ENCODE measurements at places on chromosomes 7 and 10.

DNA sequence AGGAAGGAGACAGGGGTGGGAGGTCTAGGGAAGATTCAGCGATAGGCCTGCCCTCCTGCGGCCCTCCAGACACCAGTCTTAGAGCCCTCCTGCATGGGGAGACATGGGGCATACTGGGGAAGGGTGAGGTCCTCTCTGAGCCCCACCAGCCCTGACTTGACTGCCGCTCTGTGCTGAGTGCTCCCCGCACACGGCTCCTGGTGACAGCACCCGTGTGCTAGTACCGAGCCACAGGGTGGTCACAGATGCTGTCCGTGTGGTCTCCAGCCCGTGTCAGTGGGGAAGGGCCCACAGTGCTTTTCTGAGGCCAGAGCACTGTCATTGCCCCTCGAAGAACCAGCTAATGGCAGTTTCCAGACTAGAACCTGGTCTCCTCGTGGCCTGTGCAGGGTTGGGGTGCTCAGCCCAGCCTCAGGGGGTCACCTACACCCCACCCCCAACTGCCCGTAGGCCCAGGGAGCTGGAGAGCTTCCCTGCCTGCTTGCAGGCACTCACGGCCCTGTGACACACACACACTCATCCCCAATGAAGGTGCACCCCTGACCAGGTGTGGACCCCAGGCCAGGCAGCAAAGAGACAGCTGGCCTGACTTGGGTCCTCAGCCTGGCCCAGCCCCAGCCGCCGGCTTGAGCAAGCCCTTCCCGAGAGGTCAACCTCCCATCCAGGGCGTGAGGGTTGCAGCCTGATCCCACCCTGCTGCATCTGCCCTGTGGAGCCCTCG is 86.0 kb upstream of the RET start:
- no peak for DNase-seq

DNA sequence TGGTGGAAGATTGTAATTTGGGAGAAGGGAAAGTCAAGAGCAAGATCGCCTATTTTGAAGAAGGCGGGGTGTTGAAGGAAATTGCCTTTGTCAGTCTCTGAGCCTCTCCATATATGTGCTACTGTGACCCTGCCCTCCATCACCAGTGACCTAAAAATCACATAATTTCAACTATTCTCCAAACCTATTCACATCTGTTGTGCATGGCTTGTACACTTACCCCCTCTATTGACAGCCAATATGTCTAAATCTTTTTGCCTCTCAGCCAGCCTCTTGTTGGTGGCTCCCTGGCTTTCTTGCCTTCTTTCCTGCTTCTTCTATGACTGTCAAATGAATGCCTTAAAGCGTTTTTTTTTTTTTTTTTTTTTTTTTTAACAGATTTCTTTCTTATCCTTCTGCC is 295.6 kb downstream of the AUTS2 start:
- no peak for DNase-seq

DNA sequence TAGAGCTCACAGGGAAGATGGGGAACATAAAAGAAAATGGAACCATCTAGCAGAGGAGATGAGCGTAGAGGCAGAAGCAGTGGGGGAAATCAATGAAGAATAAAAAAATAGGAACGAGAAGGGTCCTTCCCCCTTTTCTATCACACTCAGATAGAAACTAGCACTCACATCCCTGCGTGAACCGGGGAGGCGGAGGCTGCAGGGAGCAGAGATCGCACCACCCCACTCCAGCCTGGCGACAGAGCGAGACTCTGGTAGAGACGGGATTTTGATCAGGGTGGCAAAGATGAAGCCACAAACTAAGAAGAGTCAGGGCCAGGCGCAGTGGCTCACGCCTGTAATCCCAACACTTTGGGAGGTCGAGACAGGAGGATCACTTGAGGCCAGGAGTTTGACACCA is 64.7 kb upstream of the ECHDC3 start:
- no peak for DNase-seq

DNA sequence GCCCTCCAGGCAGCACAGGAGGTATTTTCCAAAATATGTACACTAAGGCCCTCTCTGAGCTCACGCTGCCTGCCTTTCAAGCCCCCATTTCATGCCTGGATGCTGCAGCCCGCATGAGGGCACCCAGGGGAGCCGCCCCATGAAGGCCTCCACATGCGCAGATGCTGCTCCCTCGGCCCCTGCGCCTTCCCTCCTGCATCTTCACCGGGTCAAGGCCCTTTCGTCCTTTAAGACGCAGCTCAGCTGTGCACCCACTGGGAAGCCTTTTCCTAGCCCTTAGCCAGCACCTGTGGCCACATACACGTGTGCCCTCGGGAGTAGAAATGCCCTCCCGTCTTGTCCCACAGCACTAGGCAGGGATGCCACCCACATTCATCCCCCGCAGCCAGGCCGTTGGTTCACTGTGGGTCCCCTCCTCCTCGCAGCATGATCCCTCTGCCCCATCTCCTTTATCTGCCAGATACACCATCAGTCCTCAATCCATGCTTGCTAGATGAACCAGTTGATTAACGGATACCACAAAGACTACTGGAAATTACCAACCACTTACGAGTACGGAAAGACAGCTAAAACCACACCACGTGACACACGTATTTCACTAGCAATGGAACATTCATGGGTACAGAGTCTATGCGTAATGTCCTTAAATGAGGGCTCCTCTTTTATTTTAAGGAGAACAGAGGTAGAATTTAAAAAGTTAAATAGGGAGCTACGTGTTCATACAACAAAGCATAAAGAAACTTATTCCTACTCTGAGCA is 278.0 kb downstream of the TNS3 start:
- DNase-seq, result no peak

DNA sequence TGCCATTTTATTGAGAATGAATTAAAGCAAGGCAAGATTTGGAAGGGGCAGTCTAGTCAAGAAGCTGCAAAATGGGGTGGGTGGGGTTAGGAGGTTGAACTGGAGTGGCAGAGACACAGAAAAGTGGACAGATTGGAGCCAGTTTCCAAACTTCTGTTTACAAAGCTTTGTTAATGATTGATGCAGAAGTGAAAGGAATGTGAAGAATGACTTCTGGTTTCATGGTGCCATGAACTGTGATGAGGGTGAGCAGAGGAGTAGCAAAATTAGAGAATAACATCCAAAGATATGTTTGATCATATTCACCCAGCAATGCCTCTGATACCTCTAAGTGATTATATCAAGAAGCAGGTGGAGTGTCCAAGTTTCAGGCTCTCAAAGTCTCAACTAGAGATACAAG is 1118.0 kb upstream of the C7orf33 start:
- DNase-seq, result no peak

DNA sequence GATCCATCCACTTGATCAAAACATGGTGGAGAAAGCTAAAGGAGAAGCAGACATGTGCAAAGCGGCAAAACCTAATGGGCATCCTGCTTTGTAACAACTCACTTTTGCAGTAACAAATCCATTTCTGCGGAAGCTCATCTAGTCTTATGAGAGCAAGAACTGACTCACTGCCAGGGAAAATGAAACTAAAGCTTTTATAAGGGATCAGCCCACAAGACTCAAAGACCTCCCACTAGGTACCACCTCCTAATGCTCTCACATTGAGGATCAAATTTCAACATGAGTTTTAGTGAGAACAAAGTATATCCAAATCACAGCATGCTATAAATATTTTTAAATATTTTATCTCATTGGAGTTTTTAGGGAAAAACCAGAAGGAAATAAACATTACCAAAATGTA is 120.1 kb upstream of the GNAI1 start:
- no peak for DNase-seq

DNA sequence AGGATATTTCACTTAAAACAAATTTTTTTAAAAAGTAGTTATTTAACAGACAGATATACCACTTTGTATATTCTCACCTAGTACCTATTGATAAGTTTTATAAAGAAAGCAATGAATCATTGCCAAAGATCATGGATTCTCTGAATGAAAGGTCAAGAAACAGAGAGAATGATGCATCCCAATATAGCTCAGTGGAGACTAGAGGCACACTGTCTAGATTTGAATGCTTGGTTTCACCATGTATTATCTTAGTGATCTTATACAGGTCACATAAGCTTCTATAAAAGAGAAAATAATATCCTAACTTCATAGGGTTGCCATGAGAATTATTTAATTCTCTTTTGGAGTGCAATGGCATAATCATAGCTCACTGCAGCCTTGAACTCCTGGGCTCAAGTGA is 87.0 kb upstream of the LRRN3 start:
- no peak for DNase-seq

DNA sequence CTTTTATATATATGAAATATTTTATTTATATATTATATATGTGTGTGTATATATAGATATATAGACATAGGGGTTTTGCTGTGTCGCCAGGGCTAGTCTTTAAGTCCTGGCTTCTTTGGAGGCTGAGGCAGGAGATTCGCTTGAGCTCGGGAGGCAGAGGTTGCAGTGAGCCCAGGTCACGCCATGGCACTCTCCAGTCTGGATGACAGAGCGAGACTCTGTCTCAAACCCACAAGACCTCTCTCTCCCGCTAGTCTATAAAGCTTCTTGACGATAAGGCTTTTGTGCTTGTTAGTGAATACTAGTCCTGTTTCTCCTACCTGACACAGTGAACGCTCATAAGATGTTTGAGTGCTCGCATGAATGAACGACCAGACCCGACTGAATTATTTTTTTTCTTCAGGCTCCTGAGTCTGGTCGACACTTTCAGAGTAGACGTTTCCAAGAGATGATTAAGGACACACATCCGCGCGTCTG is 577 bp upstream of the DDX21 start:
- no peak for DNase-seq

- no peak for DNase-seq
These were observed 38.8 kb upstream of the ANTXRL start for GRCh38 chr10:46247808-46248569.

GRCh38 chr7:75038508-75038907 is 35.1 kb downstream of the RCC1L start:
- DNase-seq, result no peak

DNA sequence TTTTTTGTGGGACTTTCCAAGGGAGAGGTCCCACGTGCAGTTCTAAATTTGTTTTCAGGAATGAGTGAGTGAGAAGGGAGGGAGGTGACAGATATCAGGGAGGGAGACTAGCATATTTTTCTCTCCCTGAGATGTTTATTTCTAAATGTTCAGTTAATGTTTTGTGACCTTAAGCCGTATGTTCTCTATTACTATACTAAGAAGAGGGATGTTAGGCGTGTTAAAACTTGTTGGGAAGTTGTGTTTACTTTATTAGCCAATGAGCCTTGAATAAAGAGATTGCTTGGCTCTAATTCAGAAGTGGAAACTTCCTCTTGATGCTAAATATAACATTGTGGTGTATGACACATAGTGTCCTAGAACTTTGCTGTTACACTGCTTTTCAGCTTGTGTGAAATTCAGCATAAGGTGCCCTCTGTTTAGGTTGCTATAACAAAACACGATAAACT is 37.3 kb downstream of the DNAH11 start:
- no peak for DNase-seq

DNA sequence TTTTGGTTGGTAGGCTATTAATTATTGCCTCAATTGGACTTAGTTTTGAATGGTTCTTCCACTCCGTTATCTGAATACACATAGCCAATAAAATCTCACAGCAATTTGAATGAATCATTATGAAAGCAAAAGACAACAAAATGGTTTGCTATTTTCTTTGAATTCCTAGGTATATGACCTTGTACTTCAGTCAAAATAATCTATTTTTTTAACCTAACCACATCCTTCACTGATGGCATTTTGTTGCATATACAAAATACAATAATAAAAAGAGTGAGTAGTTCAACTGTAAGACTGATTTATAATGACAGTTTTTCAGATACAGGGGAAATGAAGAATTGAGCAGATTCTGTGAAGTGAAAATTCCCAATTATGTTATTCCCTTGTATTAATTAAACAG is 433.1 kb downstream of the HTR7 start:
- peak; percentile 20 for DNase-seq

- no peak for DNase-seq
These were observed 56.4 kb downstream of the SLC16A12 start for GRCh38 chr10:89478739-89479654.

- no peak for DNase-seq
These were observed 179.1 kb upstream of the STEAP4 start for GRCh38 chr7:88485821-88486220.

GRCh38 chr10:106866244-106866845 is 298.2 kb downstream of the SORCS1 start:
- no peak for DNase-seq

- DNase-seq, result no peak
These were observed 303.7 kb downstream of the WDR11 start for GRCh38 chr10:121154846-121155245.

- no peak for DNase-seq
These were observed 11.5 kb downstream of the TPK1 start for GRCh38 chr7:144824360-144824759.

DNA sequence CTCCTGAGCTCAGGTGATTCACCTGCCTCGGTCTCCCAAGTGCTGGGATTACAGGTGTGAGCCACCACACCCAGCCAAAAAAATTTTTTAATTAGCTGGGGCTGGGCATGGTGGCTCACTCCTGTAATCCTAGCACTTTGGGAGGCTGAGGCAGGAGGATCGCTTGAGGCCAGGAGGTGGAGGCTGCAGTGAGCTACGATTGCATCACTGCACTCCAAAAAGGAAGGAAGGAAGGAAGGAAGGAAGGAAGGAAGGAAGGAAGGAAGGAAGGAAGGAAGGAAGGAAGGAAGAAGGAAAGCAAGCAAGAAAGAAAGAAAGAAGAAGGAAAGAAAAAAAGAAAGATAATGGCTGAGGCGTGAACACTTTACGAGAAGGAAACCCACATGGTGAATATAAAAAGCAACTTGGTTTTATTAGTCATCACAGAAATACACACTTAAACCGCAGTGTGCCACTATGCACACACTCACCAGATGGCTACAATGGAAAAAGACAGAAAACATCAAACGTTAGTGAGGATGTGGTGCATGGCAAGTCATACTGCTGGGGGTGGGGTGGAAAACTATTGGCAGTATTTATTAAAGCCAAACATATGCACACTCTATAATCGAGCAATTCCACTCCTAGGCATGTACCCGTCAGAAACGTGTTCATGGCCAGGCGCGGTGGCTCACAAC is 4.4 kb upstream of the CCL26 start:
- peak; percentile 45 for DNase-seq

- no peak for DNase-seq
These were observed 185.5 kb downstream of the SEMA3A start for GRCh38 chr7:84009051-84009450.

GRCh38 chr7:128869138-128869943 is 6.7 kb downstream of the ATP6V1F start:
- DNase-seq, result no peak

DNA sequence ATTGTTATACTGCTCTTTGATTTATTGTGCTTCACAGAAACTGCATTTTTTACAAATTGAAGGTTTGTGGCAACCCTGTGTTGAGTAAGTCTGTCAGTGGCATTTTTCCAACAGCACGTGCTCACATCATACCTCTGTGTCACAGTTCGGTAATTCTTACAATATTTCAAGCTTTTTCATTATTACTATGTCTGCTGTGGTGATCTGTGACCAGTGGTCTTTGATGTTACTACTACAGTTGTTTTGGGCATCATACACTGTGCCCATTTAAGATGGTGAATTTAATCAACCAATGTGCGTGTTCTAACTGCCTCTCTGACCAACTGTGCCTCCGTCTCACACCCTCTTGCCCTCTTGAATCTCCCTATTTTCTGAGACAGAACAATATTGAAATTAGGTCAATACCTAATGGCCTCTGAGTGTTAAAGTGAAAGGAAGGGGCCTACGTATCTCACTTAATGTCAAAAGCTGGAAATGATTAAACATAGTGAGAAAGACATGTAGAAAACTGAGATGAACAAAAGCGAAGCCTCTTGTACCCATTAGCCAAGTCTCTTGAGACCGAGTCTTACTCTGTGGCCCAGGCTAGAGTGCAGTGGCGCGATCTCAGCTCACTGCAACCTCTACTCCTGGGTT is 20.2 kb upstream of the ASL start:
- no peak for DNase-seq
